NT2/D1 (cell line): ENCODE measurements at places on chromosomes 7 and 10.

DNA sequence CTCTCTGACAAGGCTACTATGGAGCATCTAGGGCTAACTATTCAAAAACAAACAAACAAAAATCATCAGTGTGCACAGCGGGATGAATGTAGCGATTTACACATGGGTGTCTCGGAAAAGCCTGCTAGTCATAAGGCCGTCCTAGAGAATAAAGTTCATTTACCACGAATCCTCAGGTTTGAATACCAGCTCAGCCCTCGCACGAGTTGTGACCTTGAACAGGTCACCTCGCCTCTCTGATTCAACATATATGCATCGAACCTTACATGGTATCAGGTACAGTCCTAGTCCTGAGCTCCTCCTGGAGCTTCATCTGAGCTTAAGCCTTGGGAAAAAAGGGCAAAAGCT is 572 bp downstream of the ATP5MF start:
- DNase-seq, result no peak

DNA sequence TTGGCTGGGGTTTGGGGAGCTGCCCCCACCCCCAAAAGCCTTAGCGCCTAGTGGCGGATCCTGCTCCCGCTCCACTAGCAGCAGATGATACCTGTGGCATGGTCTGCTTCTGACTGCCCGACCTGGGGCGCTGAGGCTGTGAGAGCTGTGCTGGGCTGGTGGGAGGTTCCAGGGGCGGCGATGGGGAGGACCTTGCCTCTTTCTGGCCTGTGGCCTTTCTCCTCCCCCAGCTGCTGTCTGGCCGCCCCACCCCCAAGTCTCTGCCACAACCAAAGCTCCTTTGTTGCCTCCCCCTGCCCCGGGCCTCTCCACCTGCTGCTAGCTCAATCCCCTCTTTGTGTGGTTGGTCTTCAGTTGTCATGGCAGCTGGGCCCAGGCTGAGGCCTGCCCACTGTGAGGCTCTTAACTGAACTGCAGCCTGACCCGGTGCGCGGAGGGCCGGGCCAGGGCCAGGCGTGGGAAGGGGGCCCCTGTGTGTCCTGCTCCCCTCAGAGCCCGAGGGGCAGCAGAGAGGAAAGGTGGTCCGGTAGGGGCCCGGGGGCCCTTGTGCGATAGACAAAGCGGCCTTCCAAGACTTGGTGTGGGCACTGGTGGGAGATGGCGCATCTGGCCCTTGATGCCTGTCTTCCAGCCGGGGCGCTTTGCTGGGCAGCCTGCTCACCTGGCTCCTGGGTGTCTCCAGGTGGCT is 4.7 kb downstream of the ZNF775 start:
- peak; percentile 98 for DNase-seq

DNA sequence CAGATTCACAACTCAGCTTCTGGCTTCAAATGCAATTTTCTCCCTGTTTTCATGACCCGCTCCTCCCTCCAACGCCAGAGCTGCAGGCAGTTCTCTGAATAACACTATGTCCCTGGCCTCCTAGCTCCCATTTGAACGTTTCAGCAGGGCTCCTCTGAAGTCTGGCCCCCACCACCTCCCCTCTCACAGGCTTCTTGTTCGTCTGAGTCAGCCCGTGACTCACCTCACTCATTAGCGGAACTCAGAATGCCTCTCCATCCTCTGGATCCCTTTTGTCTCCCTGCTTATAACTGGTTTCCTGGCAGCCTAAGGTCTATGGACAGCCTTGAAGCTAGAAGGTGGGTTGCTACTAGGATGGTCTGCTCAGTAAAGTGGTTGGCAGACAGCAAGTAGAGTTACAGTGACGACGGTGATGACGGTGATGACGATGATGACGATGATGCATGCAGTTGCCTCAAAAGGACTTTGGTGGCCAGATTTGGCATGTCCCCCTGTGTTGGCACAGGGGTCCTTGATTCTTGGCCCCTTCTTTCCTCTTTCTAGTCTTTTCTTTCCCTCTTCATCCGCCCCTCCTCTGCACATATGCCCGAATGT is 83.3 kb upstream of the MKLN1 start:
- peak; percentile 87 for DNase-seq

GRCh38 chr10:44516891-44517290 is 132.0 kb upstream of the CXCL12 start:
- DNase-seq, result no peak

DNA sequence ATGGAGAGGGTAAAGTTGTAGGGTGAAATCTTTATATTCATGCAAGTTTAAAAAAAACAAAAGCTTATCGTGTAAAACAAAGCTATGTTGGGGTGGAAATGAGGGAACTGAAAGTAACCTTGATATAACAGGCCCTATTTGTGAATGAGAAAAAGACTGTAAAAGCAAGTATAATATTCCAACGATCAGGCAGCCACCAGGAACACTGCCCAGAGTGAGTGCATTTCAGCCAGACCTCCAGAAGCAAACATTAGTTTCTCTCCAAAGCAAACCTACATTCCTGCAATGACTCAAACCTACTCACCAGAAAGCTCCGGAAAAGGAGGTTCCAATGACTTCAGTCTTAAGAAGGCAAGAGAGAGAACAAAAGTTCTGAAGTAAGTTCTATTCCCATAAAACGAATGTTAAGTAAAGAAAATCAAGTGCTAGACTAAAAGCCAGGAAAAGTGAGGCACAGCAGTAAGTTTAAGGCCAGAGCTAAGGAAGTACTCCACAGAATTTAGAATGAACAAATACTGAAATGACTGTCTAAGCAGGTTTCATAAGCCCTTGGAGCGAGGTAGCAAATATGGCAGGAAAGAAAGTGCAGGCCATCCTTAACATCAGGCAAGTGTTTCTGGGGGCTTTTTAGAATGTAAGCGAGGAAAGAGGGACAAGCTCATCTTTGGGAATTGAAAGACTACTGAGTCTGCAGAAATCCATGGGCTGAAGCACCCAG is 493.1 kb downstream of the XPNPEP1 start:
- DNase-seq, result no peak

DNA sequence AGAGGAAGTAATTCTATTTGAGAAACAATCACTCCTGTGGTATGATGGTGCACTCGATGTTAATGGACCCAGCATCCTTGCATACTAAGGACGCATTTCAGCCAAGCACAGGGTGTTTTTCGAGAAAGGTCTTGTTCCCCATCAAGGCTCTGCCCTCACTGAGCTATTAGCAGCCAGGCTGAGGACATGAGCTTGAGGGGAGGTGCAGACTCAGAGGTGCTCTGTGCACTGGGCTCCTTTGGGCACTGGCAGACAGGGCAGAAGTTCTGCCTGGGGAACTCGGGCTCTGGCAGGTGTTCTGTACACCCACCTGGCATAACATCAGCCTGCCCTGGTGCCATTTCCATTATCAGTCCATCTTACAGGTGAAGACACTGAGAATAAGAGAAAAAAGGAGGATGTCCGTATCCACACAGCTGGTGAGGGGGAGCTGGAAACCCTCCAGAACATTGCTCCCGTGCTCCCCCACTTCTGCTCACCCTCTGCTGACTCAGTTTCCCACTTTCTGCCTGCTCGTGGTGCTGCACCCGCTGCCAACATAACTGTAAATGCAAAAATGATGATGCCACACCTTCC is 92.7 kb upstream of the RET start:
- DNase-seq, result no peak
